ENCODE measurements at places on chromosomes 11 and 22.
A peak's percentile ranks its signal among the peaks of the same experiment; 100 is the strongest.

- DNase-seq, result no peak
Observed at GRCh38 chr11:77087723-77088225, 14.9 kb upstream of the OMP start.

DNA sequence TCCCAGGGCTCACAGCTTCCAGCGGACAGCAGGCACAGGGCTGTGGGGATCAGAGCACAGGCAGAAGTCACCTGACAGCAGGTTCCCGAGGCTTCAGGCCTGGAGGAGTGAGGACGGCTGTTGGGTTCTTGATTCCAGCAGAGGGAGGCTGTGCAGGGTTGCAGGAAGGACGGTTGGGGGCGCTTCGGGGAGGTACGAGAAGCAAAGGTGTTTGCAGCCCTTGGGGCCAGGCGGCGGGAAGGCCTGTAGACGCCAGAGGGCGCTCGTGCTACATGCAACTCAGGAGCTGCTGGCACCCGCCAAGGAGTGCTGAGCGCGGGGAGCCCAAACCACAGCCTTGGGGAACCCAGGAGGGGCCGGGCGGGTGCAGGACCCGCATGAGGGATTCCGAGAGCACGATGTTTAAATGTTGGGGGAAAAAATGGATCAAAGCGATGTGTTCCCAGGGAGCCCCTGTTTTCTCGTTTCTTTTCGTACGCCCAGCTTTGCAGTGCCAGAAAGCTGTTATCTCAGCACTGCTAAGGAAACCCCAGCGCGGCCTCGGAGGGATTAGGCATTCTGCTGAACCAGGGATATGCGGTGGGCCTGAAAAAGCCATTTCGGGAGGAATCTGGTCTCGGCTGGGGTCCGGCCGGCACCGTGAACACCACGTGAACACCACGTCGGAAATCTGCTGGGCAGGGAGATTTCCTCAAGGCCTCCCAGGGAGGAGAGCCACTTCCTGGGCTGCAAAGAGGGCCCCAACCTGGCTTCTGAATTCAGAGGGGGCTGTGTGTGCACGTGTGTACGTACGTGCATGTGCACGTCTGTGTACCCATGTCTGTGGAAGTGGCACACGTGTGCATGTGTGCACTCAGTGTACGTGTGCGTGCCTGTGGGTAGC lies 88.1 kb downstream of the KCNQ1 start:
- DNase-seq, result peak; percentile 87

- DNase-seq, result no peak
Observed at GRCh38 chr11:29129844-29130243, 887.0 kb downstream of the KCNA4 start.

- DNase-seq, result no peak
Observed at GRCh38 chr11:70128435-70128906, 50.4 kb downstream of the ANO1 start.

- DNase-seq, result no peak
Observed at GRCh38 chr11:68822546-68822945, 19.2 kb downstream of the CPT1A start.

- DNase-seq, result no peak
Observed at GRCh38 chr22:32058656-32059260, 15.7 kb downstream of the SLC5A1 start.

DNA sequence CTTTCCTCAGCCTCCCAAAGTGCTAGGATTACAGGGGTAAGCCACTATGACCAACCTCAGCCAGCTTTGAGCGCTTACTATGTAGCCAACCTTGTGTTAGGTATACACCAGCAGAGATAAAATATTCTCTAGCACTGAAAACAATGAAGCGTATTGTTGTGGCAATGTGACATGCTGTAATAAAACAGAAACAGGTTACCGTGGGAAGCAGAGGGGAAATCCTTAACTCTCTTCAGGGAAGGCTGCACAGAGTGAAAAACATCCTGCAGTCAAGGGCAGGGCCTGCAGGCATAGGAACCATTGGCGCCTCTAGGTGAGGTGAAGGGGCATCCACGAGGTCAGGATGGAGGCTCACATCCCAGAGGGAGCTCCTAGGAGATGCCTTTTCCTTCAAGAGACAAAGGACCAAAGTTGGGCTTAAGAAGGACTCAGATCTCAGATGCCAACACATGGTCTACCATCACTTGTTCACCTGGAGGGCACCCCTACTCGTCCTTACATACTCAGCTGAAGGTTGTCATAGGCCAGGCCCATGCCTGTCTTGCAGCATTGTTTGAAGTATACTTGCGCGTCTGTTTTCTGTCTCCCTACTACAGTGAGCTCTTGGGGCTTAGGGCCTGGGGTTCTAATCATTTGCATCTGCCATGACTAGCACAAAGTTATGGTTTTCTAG lies 8.0 kb downstream of the POLD4 start:
- DNase-seq, result no peak

DNA sequence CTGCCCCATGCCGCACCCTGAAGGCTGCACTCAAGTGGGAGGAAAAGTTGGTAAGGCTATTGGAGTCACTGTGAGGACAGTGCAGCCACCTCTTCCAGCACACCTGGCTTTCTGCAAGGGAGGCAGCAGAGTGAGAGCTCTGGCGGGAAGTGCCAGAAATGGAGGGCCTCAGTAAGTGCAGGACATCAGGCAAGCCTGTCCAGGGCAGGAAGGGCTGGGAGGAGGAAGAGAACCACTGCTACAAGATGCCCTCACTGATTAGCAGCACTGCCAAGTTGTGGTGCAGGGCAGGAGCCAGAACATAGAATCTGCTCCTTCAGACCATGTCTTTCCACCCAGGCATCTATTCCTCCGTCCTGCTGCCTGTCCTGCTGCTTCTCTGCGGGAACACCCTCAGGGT lies 61.2 kb upstream of the CLTCL1 start:
- no peak for DNase-seq

- no peak for DNase-seq
Observed at GRCh38 chr22:44333847-44334635, 21.3 kb upstream of the SHISAL1 start.

DNA sequence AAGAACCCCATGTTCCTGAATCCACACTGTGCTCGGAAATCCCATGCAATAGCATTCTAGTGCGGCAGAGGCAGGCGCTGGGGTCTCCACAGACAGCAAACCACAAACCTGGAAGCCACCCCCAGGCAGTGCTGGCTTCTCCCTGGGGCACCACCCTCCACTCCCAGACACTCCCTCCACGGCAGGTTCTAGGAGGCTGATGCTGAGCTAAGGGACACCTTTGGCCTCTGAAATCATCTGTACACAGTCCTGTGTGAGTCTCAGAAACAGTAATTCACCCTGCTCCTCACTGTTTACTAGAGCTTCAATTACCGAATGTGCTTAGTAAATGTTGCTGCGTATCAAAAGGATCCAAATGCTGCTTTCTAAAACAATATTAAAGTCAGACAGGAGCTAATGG lies 129.3 kb downstream of the EFCAB6 start:
- no peak for DNase-seq

DNA sequence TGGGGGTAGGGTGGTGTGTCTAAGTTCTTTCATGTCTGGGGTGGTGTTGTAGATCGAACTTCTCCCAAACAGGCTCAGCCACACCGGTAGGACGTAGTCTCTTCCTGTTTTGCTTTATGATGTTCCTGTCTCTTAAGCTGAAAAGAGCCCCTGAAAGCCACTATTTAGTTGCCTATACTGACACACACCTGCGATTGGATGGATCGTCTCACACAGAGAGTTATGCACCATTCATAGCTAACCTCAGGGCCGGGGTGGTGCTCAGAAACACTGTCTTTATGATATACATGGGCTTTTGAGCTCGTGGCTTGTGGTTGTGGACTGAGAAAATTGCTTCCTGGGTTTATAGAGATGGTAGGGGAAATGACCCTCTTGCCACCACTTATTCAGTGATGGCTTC lies 137.6 kb downstream of the TEAD1 start:
- no peak for DNase-seq

DNA sequence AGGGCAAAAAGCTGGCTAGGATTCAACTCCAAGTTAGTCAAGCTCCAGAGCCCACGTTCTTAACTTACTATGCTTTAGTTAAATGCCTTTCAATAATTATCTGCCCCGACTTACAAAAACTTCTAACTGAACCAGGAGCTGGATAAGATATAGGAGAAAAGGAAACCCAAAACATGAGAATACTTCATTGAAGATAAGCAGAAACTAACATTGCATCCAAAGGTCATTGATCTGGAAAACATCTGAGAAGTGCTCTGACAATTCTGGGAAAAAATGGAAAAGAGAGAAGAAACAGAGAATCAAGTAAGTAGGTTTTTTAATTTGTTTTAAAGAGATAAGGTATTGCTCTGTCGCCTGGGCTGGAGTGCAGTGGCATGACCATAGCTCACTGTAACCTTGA lies 27.2 kb downstream of the ACAT1 start:
- no peak for DNase-seq

GRCh38 chr11:120107692-120108091 lies 30.2 kb downstream of the TRIM29 start:
- DNase-seq, result no peak
